ENCODE measurements at places on chromosomes 2 and 18. TPM values are rescaled to one million over a fixed set of nuclear protein-coding genes. Genes with fewer than 3 reads are reported as not detected.

DNA sequence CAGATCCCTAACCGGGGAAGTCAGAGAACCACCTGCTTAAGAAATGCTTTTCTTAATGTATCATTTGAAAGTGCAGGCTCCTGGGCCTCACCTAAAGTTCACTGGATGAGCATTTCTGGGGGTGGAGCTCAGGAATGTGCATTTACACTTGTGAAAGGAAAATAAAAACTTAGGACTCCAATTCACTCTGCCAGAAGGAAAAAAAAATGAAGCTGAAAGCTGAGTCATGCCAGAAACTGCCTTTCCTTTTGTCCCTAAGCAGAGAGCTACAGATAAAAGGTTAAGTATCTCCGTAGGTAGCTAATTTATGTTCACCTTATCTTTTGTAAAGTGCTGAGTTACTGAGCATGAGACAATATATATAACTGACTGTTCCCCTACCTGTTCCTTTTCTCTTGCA lies 229.5 kb upstream of the MEX3C start:
- no peak for DNase-seq

- DNase-seq = no peak
Measured at GRCh38 chr2:183026424-183026823, 11.8 kb downstream of the NCKAP1 start.

Gene SCG2
- 0.06 TPM for total RNA-seq

Gene ANKRD62
- not detected for total RNA-seq

- DNase-seq = no peak
Measured at GRCh38 chr2:149465873-149466272, 121.7 kb downstream of the MMADHC start.

- no peak for DNase-seq
Measured at GRCh38 chr2:168722592-168722991, 79.8 kb upstream of the NOSTRIN start.

Gene TTN
- total RNA-seq = 0.12 TPM

Gene NPPC
- total RNA-seq = not detected
